Retina (tissue), 1 donor: ENCODE measurements at places on chromosomes 16 and 17.

GRCh38 chr16:75027520-75028300 is 28.9 kb downstream of the ZNRF1 start:
- no peak for DNase-seq

DNA sequence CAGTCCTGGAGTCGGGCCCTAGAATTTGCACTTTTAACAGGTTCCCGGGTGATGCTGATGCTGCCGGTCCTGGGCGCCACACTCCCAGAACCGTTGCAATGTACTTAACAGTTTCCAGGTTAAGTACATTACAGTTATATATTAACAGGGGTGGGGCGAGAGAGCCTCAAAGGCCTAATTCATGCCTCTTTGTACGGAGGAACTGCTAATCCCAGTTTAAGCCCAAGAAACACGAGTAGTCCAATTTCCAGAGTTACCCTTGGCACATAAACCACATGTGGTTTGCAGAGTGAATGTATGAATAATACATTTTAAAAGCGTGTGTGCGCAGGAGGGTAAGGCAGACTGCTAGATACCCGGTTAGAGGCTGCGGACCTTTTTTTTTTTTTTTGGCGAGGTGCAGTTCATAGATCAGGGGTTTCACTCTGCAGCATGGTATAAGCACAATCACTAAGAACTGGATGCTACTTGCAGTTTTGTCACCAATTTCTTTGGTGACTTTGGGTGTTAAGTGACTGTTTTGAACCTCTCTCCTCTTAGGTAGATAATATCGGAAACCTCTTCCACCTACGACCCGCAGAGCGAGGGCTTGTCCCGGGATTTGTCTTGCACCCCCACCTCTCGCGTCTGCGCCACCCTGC is 713 bp downstream of the COX11 start:
- DNase-seq = no peak

DNA sequence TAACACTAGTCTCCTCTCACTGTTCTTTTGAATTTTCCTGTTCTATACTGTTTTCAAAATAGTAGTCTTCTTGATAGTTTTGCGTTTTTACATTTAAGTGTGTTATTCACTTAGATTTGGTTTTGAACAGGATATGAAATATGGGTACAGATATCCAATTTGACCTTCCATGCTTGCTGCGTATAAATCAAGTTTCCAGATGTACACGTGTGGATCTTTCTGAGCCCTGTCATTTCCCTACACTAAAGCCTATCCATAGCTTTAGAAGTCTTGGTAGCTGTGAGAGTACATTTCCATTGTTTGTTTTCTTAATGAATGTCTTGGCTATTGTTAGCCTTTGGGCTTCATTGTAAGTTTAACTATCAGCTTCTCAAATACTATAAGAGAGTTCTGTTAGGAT is 20.4 kb downstream of the CYLD start:
- DNase-seq = no peak

- peak; percentile 33 for DNase-seq
Measured at GRCh38 chr17:56699186-56699894, 105.8 kb downstream of the NOG start.

DNA sequence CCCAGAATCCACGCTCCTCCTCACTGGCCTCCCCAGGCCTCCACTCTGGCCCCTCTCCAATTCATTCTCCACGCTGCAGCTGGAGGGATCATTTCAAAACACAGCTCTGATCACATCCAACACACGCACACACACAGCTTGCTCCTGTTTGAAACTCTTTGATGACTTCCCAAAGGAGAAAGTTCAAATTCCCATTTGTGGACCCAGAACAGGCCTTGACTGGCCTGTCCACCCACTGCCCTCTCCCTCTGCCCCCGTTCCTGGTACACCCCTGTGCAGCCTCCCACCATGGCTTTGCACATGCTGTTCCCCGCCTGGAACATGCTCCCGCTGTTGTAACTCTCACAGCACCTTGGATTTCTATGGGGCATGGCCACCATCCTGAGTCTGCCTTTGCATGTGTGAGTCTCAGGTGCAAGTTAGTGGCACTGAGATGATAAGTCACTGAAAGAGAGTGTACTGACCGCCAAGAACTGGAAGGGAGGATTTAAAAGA is 100.0 kb downstream of the GSG1L start:
- DNase-seq = no peak

DNA sequence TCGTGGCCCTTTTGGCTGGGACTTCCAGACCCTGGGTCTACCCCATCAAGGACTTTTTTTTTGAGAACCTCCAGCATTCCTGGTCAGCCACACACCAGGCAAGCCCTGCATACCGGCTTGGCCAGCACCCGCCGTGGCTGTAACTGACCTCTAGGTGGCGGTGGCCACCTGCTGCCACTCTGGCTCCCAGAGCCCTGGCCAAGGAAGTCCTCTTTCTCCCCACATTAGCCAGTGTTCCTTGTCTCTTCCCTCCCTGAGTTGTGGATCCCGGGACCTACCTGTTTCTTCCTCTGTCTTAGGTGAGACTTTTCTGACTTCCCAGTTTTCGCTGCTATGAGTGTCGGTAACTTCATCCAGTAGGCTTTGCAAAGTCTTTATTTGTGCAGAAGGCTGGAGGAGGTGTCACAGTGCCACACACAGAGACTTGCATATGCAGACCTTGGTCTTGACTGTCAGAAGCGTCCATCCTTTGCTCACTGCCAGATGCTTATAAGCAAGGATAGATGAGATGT is 348.3 kb downstream of the CPPED1 start:
- peak; percentile 73 for DNase-seq

- no peak for DNase-seq
Measured at GRCh38 chr16:24609417-24609739, 70.0 kb downstream of the RBBP6 start.

DNA sequence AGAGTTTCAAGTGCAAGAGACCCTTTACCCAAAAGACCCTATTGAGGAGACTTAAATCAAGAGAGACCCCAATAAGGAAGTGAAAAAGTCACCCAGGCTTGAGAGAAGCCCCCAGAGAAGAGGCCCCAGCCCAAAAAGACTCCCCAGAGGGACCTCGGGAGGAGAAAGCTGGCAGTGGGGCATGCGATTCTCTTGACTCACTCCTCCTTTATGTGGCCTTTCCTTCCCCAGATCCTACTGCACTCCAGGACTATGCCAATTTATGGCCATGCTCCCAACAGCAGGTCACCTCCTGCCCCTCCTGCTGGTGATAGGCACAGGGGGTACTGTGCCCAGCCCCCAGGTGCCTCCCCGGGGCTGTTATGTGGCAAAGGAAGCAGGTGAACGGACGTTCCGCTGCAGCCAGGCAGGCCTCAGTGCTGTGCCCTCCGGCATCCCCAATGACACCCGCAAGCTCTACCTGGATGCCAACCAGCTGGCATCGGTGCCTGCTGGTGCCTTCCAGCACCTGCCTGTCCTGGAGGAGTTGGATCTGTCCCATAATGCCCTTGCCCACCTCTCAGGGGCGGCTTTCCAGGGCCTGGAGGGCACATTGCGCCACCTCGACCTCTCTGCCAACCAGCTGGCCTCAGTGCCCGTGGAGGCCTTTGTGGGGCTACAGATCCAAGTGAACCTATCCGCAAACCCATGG is 16.3 kb downstream of the LRRC3C start:
- DNase-seq = no peak

GRCh38 chr17:81723651-81724209 is 11.6 kb downstream of the SLC25A10 start:
- DNase-seq = no peak

GRCh38 chr17:78652024-78652423 is 74.8 kb upstream of the DNAH17 start:
- no peak for DNase-seq

- no peak for DNase-seq
Measured at GRCh38 chr17:35801583-35802224, 6.3 kb upstream of the MMP28 start.

DNA sequence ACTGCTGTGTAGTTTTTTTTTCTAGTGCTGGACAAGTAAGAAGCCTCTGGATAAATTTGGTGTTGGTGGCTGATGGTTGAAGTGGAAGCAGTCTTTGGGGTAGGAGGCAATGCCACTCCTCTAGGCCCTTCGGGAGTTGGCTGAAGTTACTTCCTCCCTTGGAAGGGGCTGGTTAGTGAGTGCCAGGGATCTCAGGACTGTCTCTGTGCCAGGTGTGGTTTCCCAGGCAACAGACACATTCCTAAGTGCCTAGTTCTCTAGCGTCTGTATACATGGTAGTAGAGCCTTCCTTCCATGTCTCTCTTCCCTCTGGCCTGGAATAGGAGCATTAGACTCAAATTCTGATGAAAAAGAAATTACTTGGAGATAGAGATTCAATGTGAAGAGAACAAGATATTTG is 15.3 kb downstream of the TMEM98 start:
- no peak for DNase-seq

- DNase-seq = peak; percentile 65
Measured at GRCh38 chr17:82051776-82052637, at the start of the genes GPS1 and RFNG. GPS1 (plus strand) TSS chr17:82051898; CDS start chr17:82051932, 34 bp downstream. RFNG (minus strand) TSS chr17:82051811; CDS start chr17:82051766, 45 bp downstream.

DNA sequence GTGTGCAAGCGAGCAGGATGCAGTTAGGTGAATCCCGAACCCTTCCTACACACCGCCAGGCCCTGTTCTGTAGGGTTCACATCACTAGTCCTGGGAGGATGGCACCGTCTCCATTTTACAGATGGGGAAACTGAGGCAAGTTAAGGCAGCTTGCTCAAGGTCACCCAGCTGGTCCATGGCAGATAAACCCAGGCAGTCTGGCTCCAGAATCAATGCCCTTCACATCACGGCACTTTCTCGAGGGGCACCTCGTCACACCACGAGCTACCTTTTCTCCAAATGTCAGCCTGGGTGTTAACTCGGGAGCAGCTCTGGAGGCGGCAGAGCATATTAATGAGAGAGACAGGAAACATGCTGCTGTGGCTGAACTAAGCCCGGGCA is 9.5 kb downstream of the NOB1 start:
- no peak for DNase-seq

- DNase-seq = no peak
Measured at GRCh38 chr16:66299349-66299748, 67.1 kb upstream of the CDH5 start.

- DNase-seq = no peak
Measured at GRCh38 chr16:4277987-4278513, 5.2 kb upstream of the TFAP4 start.

DNA sequence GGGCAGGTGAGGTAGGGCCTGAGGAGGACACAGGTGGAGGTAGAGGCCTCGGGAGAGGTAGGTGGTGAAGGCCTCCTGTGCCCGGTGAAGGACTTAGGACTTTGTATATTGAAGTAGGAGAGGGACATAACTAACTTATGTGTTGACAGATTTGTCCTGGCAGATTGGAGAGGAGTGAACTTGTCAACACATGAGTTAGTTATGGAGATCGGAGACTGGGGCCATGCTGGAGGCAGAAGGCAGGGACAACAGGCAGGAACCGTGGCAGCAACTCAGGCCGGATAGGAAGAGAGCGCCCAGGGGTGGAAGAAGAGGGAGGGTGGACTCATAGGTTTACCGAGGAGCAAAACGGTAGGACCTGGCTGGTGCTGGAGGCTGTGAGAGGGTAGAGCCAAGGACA is 18.4 kb downstream of the GLP2R start:
- DNase-seq = no peak

DNA sequence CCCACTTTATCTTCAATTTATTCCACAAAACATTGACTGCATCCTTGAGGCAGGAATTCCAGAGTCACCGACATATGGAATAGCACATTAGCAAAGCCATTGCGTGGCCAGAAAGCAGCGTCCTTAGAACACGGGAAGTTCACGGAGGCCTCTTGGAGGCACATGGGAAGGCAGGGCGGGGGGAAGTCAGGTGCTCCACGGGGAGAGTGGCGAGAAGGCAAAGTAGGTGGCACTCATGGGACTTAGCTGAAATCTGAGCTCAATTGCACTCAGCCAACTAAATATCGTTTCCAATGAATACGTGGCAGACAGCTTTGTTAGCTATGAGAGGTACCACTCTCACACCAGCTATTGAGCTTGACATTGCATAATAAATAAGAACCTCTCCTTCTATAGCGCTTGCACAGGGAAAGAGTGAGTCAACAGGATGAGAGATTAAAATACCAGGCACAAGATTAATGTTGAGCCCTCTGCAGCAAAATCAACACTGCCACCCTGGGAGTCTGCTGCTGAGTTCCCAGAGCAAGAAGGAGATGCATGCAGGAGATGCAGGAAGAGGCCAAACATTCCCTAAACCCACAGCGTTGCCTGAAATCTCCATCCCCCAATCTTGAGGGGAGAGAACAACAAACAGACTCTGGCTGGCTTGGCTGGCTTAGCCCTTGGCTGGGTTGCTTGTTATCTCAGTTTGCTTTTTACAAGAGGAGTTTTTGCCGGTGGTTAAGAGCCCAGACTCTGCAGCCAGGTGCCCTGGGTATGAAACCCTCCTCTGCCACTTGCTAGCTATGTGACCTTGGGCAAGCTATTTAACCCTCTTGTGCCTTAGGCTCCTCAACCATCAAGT is 28.8 kb downstream of the ABCC12 start:
- no peak for DNase-seq
